ENCODE measurements at places on chromosomes 1 and 21.

DNA sequence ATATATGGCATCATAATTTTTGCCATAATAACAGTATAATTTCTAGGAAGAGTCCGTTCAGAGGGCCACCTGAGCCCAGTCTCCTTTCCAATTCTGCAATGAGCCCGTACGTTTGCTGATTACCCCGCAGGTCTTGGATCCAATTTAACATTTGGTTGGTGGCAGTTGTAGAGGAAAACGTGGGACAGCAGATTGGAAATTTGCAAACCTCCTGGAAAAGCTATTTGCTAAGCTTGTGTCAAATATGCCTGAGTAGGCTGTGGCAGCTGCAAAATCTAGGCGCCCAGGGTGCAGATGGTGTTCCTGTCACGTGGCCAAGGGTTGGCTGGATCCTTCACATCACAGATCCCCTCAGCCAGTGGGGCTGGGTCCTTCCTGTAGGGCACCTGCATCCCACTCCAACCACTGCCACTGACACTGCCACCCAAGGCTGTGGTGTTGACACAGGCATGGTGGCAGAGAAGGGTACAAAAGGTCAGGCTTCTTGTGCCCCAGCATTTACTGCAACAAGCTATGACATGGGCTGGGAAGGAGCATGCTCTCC lies 174.8 kb upstream of the SYT6 start:
- no peak for DNase-seq

DNA sequence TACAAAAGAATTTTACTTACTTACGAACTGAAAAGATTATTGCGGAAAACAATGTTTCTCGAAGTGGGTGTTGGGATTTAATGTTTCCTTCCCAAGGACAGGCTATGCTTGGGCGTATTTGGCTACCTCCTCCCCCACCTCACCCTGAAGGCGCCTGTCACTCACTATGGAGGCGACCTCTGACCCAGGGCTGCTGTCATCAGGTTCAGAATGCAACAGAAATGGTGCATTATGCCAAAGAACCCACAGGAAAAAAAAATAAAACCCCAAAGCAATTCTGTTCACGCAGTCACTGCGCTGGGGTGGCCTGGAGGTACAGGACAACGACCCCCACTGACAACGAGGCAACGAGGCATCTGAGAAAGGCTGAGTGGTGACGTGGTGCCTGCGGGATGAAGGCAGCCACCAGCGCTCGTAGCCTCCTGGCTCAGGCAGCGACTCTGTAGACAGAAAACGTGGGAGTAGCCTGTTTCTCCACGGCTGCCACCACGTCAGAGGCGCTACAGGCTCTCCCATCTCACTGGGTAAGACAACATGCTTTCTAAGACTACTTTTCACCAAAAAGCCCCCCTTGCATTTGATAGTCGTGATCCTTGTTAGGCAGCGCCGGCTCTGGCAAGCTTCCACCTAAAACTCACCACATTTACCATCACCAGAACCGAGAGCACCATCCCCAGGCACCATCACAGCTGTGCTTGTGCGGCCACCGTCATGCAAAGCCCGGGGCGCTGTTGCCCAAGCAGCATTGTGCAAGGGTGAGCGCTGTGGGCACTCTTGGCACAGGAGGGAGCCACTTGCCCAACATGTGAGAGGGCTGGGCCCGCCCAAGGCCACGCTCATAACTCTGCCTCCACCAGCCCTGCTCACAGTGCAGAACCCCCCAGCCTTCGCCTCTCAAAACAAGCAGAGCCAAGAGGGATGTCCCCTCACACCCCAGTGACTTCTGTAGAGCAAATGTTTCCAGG lies 14.3 kb downstream of the NADK start:
- DNase-seq, result no peak

DNA sequence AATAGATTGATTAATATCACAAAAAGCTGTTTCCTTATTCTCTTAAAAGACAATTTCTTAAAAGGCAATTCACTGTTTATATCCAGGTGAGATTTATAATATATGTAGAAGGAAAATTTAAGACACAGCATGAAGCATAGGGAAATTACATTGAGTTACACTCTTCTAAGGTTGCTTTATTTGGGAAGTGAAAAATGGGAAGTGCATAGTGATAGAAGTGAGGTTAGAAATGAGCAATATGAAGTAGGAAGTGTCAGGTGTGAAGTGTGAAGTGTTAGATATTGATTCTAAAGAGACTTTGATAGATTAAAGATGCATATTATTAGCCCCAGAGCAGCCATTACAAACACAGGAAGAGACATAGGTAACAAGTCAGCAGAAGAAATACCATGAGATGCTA lies 40.3 kb downstream of the FH start:
- DNase-seq, result no peak

- no peak for DNase-seq
Observed at GRCh38 chr1:215595231-215595630, 28.1 kb downstream of the KCTD3 start.

DNA sequence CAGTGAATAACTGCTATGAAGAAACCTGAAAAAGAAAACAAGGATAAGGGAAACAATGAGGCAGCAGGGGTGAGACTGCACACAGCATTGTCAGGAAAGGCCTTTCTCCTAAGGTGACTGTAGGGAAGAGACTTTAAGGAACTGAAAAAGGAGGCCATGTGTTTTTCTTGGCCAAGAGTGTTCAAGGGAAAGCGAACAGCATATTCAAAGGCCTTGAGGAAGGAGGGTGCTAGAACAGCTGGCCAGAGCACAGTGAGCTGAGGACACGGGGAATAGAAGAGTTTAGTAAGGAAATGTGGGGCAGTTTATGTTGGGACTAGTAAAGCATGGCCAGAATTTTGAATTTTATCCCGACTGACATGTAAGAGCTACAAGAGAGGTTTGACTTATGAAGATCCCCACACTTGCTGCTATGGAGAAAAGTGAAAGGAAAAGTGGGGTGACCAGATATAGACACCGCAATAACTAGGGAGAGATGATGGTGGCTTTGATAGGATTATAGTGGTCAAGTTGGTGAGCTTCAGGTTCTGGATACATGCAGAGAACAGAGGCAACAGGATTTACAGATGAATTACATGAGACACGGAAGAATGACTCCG lies 1.4 kb downstream of the RWDD2B start:
- DNase-seq, result no peak

DNA sequence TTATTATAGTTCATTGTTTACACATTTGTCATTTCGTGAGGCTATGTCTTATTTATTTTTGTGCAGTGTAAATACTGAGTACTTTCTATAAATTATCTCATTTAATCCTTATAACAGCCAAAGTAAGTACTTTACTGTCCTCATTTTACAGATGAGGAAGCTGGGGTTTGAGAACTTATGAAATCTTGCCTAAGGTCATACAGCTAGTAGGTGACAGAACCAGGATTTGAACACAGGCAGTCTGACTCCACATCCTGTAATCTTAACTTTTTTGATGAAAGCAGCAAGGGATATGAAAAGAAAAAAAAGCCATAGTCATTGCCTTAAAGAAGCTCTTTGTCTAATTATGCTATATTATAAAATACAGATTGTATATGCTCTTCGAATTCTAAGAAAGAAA lies 107.1 kb upstream of the BMP8A start:
- no peak for DNase-seq

GRCh38 chr1:98316286-98316905 lies 345.1 kb upstream of the SNX7 start:
- no peak for DNase-seq

DNA sequence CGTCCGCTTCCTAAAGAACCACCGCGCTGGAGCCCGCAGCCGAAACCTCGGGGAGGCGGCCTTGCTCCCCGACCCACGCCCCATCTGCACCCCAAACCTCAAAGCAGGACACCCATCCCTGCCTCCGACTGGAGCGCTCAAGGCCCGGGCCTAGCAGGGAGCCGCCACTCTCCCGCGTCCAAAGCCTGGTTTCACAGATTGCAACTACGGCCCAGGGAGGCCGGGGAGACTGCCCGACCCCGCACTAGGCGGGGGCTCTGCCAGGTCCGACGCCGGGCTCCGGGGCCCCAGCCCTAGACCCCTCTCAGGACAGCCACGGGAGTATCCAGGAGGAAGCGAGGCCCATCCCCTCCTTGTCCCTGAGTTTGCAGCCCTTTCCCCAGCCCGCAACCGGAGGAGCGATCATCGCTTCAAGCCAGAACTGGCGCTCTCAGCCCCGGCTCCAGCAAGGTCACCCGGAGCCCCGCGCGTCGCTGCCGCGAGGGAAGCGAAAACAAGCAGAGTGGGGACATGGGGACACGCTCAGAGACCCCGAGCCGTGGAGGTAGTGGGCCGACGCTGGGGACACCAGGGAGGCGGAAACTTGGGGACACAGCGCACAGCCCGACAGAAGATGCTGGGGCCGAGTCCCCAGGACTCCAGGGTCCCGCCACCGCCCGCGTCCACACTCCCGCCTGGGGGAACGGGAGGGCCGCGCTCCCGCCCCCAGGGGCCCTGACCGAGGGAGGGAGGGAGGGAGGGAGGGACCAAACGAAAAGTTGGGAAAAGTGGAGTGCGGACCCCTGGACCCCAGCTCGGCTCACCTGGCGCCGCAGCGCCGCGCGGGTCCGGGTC lies 433 bp downstream of the TMEM200B start:
- no peak for DNase-seq

DNA sequence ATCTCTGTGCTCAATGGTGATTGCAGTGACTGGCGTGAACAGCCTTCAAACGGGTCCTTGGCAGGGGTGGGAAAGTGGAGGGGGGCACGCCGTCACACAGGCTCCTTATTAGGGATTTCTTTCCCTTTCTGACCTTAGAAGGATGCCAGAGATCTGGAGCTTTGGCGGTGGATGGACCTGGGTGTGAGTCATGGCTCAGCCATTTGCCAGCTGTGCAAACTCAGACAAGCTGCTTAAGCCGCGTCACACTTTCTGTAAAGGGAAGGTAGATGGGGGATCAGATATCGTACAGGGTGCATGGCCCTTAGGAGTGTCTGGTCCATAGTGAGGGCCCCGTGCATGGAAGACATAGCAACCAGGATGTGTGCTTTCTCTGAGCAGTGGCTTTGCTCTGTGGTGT lies 48.3 kb upstream of the C1orf174 start:
- peak; percentile 25 for DNase-seq

DNA sequence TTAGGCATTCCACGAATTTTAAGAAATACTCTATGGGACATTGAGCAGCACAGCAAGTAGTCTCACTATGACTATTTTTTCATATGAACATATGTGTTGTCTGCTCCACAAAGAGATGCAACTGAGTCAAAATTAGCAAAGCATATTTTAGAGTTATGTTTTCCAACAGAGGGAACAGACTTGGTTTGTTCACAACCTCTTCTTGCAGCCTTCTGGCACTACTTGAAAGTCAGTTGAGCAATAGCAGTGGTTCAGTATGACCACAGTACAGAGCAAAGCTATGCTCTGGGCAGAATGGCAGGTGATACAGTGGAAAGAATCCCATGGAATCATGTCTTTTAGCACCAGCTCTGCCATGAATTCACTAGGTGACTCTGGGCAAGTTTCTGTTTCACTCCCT lies 5.2 kb downstream of the CCN1 start:
- DNase-seq, result no peak

- peak; percentile 89 for DNase-seq
Observed at GRCh38 chr1:30743584-30744059, 14.0 kb downstream of the LAPTM5 start.

DNA sequence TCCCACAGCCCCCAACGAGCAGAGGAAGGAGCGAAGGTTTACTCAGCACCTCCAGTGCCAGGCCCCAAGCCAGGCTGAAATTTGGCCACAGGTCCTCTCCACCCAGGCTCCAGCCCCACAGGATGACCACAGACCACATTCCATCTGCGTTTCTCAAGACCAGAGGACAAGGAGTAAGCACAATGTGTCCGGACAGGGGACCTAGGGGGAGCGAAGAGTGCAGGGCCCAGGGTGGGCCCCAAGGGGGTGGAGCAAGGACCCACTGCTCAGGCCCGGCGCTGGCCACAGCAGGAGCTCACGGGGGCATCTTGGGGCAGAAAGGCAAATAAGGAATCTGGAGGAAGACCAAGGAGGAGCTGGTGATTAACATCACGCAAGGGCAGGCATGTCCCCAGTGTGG lies 100.5 kb downstream of the NPHP4 start:
- no peak for DNase-seq

GRCh38 chr1:218496561-218496960 lies 151.4 kb downstream of the TGFB2 start:
- no peak for DNase-seq

- DNase-seq, result no peak
Observed at GRCh38 chr1:181816608-181817007, 244.9 kb downstream of the ZNF648 start.

- DNase-seq, result no peak
Observed at GRCh38 chr1:201562659-201563405, 23.9 kb downstream of the NAV1 start.

DNA sequence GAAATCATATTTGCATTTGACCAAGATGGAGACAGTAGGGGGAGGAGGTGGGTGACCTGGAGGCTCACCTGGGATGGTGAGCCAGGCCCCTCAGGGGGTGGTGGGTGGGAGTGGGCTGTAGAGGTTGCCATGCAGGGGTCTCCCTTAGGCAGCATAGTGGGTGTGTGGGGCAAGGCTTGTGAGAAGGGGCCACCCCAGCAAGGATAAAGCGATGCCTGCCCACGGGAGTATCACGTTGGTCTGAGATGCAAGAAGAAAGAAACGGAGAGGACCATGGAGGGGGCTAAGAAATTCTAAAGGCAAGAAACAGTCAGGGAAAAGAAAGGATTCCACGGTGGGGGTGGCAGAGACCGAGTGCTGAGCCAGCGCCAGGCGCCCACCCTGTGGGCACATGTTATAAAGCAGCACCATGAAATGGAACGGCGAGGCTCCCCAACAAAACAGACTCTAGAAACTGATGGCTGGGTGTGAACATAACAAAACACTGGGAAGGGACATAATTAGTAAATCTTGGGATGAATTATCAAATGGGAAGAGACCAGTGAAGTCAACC lies 11.7 kb upstream of the C2CD2 start:
- no peak for DNase-seq

DNA sequence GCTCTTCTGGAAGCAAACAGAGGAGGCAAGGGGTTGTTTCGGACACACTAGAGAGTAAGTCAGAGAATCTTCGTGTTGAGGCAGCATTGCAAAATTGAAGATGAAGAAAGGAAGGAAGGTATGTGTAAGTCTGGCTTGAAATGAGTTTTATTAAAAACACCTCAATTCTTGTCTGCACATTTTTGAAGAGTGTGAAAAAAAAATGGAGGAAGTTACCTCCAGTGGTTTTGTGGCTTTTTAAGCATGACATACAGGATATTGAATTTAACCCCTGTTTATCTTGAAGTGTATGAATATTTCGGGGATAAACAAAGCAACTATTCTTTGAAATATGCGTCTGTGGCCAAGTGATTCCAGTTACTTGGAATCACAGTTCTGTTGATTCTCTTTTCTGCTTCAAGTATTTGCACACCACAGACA lies 203.2 kb upstream of the SGIP1 start:
- no peak for DNase-seq

- no peak for DNase-seq
Observed at GRCh38 chr1:88812366-88812765, 79.0 kb downstream of the GTF2B start.

DNA sequence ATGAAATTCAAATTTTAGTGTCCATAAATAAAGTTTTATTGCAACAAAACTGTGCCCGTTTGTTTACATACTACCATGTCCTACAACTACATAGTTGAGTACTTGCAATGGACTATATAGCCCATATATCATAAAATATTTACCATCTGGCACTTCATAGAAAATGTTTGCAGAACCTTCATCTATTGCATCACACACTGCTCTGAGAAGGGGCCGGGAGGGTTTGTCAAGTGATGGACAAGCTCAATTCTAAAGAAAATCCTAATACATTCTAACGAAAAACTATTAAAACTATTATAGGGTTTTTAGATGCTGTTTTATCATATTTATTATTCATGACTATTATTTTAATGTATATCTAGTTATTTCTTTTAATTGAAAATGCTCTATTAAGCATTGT lies 35.9 kb downstream of the RGSL1 start:
- DNase-seq, result no peak
